ENCODE measurements at places on chromosomes 16 and 17. TPM values are rescaled to one million over a fixed set of nuclear protein-coding genes. Genes with fewer than 3 reads are reported as not detected.

- H3K4me3 ChIP-seq, result no peak overlapping the region
- DNase-seq, result no peak
These were observed 81.2 kb downstream of the GNAO1 start for GRCh38 chr16:56272583-56272894.

- no peaks in the 10 kb centered on the region for H3K27me3 ChIP-seq
- peaks cover 19% of the 10 kb centered on the region for H3K4me1 ChIP-seq
- DNase-seq, result no peak
- H3K36me3 ChIP-seq, result no peaks in the 10 kb centered on the region
- H3K4me3 ChIP-seq, result no peak overlapping the region
These were observed 113.8 kb downstream of the MSI2 start for GRCh38 chr17:57370037-57370581.

ZFHX3 gene
- total RNA-seq, result 21.8 TPM

CEP295NL gene
- 1.5 TPM for total RNA-seq

GNPTG gene
- 32.7 TPM for total RNA-seq

LRRC75A gene
- 2.8 TPM for total RNA-seq

GRCh38 chr17:58564971-58565370 is 50.5 kb upstream of the MTMR4 start:
- H3K27me3 ChIP-seq, result no peaks in the 10 kb centered on the region
- no peak overlapping the region for H3K27ac ChIP-seq
- no peaks in the 10 kb centered on the region for H3K36me3 ChIP-seq
- no peak for DNase-seq

- DNase-seq, result no peak
- H3K36me3 ChIP-seq, result no peaks in the 10 kb centered on the region
- H3K27me3 ChIP-seq, result no peaks in the 10 kb centered on the region
These were observed 10.7 kb downstream of the CACNA1H start for GRCh38 chr16:1163567-1164055.

DNA sequence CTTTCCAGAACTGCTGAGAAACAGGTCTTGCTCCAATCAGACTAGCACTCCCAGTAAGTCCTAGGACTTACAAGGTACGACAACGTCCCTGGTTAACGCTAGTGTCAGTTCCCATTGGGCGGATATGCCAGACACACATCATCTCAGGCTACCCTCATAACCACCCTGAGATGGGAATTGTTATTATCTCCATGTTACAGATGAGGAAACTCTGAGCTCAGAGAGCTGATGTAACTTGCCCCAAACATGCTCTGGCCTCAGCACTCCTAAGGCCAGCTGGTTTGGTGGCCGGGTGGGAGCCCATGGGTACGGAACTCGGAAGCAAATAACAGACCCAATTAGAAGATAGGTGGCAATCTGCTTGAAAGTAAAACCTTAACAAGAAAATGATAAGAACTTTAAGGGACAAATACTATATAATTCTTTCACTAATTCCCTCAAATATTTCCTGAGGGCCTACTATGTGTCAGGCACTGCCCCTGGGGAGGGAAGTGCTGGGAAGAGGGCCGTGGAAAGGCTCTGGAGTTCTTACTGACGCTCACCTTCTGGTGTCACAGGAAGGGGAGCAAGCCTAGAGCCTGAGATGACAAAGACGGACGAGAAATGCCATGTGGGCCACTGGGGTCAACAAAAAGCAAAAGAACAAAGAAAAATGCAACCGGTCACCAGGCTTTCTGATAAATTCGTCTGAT is 6.9 kb downstream of the CREBBP start:
- H3K27me3 ChIP-seq, result no peaks in the 10 kb centered on the region
- no peak for DNase-seq
- H3K4me1 ChIP-seq, result peaks cover 61% of the 10 kb centered on the region
- no peak overlapping the region for H3K4me3 ChIP-seq
- no peaks in the 10 kb centered on the region for H3K36me3 ChIP-seq
- peak overlapping the region; percentile 26 for H3K27ac ChIP-seq

PRSS33 gene
- not detected for total RNA-seq

CLEC19A gene
- total RNA-seq, result not detected

GRCh38 chr16:86713021-86713631 is 134.8 kb downstream of the FOXL1 start:
- H3K4me3 ChIP-seq, result no peak overlapping the region
- no peak overlapping the region for H3K27ac ChIP-seq
- no peaks in the 10 kb centered on the region for H3K36me3 ChIP-seq
- H3K4me1 ChIP-seq, result no peaks in the 10 kb centered on the region

GRCh38 chr16:26993511-26993910 is 73.2 kb upstream of the C16orf82 start:
- H3K27me3 ChIP-seq, result no peaks in the 10 kb centered on the region
- no peak overlapping the region for H3K27ac ChIP-seq
- DNase-seq, result no peak

GRCh38 chr17:68334393-68334792 is 43.1 kb downstream of the ARSG start:
- H3K36me3 ChIP-seq, result no peaks in the 10 kb centered on the region
- H3K27me3 ChIP-seq, result no peaks in the 10 kb centered on the region

DNA sequence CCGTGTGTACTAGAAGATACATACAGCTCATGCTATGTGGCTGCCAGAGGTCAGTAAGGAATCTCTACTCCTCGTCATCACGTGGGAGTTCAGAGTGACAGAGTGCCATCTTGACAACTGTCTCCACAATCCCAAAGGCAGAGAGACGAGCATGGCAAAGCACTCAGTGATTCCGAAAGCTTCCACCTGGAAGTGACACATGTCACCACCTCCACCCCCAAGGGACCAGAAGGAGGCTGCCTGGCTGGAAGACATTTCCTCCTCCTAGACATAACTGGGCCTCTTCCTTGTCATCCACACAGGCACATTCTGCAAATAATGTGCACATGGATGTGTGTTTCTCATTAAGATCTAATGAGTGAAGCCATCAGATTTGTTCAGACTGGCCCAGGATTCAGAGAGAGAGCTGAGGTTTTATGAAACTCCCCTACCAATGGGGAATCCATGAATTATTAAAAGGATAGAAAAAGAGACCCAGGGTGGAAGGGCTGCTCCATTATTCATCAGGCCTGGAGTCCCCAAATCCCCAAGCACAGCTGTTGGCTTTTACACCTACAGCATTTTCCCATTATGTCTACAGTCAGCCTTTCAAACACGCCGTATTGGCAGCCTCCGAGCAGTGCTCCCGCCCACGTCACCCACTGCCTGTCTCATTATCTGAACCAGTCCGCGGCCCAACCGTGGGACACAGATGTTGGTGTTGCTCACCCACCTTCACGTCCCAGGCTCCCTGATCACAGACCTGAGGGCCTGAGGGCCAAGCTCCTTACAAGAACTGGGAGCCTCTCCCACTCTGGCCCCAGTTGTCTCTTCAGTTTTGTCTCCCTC is 3.3 kb upstream of the CACNG5 start:
- peaks cover 51% of the 10 kb centered on the region for H3K4me1 ChIP-seq
- peak; percentile 86 for DNase-seq
- H3K27ac ChIP-seq, result peak overlapping the region; percentile 66
- H3K36me3 ChIP-seq, result no peaks in the 10 kb centered on the region
